IPS DF 19.7 (cell line): ENCODE measurements at places on chromosomes 11 and 22.

DNA sequence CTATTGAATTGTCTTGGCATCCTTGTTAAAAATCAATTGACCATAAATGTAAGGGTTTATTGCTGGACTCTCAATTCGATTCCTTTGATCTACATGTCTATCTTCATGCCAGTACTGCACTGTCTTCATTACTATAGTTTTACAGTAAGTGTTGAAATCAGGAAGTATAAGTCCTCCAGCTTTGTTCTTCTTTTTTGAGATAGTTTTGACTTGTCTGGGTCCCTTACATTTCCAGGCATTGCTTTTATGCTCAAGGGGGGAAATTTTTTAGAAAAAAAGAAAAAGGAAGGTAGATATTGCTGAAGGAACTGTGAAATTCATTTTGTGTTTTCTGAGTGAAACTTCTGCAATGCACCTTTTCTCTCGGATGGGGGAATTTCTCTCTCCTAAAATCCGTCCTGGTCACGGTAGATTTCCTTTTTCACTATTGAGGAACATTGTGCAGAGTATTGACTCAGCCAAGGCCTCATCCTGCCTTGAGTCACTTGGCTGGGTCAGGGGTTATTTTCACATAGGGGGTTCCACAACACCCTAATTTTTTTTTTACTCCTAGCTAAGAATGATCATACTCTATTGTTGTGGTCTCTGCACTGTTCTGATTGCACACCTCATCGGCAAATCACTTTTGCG is 2.8 kb upstream of the ACER3 start:
- no peak for DNase-seq

DNA sequence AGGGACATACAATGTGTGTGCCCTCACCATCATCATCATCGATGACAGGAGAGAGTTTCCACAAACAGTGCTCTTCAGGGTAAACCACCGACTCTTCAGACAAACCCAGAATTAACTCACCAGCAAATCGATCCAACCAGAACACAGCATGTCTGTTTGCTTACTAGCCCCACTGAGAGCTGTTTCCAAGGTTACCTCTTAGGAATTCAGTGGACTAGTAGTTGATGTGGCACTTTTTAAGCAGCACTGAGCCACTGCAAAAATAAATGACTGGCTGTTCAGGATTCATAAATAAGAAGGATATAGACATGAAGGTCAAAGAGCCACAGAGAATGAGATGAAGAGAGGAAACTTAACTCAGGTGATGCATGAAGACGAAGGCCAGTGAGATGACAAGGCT is 83.1 kb downstream of the PARVA start:
- no peak for DNase-seq

DNA sequence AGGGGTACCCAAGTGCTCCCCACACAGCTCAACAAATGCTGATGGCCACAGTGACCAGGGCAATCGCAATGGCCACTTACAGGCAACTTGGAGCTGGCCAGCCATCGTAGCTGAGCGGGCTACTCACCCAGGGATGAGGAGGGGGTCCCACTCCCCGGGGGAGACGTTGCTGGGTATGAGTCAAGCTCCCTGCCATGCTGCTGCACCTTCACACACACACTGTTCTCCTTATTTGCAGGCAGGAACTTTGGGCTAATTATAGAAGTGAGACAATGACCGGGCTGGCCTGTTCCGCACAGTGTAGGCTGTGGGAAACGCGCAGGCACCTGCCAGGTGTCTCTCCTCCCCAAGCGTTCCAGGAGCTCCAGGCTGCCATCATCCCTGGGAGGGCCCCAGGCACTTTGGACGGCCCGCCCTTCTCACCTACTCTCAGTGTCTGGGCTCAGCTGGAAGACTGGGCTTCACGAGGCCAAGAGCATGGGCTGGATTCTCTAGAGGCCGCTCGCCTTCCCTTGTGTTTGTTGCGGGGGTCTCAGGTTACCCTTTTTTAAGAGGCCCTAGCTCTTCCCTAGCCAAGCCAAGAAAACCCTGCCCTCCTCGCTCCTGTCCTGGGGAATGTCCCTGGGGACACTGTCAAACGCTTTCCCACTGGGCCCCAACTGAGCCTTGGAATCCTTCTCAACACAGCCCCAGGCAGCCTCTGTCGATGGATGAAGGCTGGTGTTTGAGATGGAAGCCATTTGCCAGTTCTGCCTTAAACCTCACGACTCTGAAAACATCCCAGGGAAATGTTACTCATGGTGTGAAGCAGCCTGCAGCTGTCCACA is 73.0 kb downstream of the RTL6 start:
- DNase-seq, result no peak

GRCh38 chr11:69344570-69345145 is 50.7 kb downstream of the MYEOV start:
- no peak for DNase-seq

DNA sequence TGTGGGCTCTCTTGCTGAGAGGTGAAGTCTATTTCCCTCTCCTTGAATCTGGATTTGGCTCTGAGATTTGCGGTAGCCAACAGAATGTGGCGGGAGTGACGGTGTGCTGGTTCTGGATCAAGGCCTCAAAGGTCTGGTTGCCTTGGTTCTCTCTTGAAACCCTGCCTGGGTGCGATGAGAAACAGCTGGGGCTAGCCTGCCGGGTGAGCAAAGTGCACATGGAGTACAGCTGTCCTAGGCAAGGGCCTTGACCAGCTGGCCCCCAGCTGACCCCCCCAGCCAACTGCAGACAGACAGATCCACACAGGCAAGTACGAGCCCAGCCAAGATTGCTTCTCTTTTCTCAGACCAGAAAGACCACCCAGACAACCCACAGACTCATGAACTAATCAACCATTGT is 10.8 kb downstream of the SUN2 start:
- no peak for DNase-seq

DNA sequence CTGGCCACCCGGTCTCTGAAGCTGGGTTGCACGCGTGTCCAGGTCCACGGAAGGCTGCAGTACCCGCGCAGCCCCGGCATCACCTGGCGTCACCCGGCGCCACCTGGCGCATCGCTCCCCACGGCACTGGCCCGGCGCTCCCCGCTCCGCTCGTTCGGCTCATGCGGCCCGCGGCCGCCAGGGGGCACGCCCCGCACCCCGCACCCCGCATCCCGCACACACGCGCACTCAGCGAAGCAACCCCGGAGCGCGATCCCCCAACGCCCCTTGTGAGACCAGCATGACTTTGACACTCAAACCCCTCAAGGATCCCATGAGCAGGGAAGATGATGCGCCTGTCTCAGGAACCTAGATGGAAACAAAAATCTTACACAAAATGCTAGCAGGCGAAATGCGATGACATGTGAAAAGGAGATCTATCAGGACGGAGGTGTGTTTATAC is 11.9 kb downstream of the B3GNT6 start:
- no peak for DNase-seq

GRCh38 chr11:28153586-28153985 is 45.4 kb downstream of the METTL15 start:
- no peak for DNase-seq

GRCh38 chr11:63567044-63567840 is 4.1 kb upstream of the PLAAT2 start:
- no peak for DNase-seq

DNA sequence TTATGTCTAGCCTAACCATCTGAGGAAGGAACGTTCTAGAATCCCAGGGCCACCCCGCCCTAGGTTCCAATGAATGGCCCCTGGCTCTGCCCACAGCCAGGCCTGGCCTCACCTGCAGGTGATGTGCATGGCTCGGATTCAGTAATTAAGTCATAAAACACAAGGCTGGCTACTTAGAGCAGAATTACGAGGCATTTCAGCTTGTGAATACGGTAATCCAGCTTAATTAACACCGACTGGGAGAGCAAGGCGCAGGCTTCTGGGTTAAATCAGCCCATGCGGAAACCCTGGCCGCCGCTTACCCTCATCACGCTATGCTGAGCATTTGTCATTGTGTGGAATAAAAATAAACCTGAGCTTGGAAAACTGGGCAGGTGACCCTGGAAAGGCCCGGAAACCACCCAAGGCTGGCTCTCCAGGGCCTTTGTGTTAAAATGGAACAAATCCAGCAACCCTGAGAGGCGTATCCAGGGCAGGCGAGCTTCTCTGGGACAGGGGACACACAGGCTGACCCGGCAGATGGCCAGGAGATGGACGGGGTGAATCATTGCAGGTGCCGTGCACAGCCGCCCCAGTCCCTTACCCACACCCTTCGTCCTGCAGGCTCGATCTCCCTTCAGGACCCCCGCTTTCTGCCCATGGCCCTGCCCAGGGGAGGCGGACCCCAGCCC is 220.2 kb downstream of the CTTN start:
- no peak for DNase-seq

DNA sequence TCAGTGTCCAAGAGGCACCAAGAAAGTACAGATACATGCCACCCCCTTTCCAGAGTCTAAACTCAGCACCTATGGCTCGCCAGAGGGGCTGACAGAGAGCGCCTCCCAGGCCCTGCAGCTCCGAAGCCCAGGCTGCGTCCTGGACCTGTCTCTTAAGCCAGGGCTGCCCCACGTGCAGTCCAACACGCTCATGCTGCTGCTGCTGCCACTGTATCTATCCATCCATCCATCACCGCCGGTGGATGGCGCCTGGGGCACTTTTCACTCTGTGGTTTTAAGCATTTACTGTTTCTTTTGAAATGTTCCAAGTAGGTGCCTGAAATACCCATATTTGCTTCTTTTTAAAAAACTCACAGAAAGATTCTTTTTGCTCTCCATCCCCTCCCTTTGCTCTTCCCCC is 41.8 kb downstream of the MACROD1 start:
- no peak for DNase-seq

DNA sequence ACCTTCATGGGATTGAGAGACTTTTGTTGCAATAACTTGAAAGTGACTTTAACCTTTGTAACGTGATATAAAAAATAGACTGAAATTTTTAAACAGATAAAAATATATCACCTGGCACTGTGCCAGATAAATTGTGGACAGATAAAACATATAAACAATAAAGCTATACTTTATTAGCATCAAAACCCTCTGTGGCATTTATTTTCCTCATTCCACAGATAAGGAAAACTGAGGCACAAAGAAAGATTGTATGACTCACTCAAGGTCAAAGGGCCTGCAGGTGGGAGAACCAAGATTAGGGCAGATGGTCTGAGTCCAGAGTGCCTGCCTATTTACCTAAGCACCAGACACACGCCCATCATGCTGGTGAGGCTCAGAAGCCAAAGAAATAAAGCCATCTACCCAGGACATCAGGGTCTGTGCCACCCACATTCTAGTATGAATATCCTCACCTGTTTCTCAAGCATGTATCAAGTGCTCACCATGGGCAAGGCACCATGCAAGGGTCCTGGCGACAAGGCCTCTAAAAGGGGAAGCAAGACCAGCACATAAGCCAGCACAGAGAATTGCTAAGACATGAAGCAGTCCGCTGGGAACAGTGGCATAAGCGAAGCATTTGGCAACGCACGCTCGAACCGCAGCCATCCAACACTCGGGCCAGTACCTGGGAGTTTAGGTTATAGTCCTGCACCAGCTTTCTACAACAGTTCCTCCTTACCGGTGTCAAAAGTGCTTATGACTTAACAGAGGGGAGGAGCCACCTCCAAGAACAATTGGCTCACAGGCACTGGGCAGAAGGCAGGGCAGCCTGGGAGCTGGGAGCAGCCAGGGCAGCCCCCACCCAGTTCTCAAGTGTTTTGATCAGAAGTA is 17.6 kb downstream of the MYH9 start:
- DNase-seq, result no peak

GRCh38 chr11:125070699-125071254 is 7.7 kb downstream of the SLC37A2 start:
- no peak for DNase-seq

GRCh38 chr11:72308226-72309073 is 64.5 kb upstream of the PHOX2A start:
- DNase-seq, result no peak

- no peak for DNase-seq
These were observed 344.3 kb downstream of the BRD1 start for GRCh38 chr22:49483281-49483870.

- no peak for DNase-seq
These were observed 99.9 kb upstream of the CD44 start for GRCh38 chr11:35039076-35039475.

DNA sequence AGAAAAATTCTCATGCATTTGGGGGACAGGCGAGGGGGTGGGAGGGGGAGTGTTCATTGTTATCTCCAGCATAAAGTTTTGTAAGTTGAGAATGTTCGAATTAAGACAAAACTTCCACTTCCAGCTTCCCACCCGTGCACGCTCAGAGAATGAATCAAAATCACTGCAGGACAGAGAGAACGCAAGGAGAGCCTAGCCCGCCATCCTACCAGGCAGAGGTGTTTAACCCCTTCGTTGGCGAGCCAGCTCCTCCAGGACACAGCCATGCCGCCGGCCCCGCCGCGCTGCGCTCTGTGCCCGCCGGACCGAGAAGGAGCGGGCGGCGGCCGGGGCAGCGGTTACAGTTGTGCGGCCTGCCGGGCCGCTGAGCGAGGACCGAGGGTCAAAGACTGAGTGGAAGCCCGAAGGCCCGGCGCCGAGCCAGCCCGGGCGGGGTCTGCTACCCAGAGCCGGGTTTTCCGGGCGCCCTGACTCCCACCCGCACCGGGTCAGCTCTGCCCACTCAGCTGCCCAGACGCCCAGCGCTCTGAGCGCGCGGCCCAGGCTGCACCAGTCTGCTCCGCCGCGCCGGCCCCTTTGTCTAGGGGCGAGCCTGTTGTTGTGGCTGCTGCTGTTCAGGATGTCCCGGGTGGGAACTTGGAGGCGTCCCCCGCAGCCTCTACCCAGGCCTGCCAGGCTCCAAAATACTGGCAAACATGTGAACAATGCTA is at the start of gene NOX4:
NOX4 (minus strand) TSS at position 395 of the 710 bp plus-strand sequence; CDS start at position 266, 129 bp downstream.
- DNase-seq, result peak; percentile 15

GRCh38 chr22:22546490-22546889 is 12.6 kb downstream of the PRAME start:
- DNase-seq, result no peak

GRCh38 chr11:112593440-112593839 is 332.8 kb upstream of the PLET1 start:
- DNase-seq, result no peak

- DNase-seq, result no peak
These were observed 39.9 kb downstream of the CLPB start for GRCh38 chr11:72394416-72394815.

DNA sequence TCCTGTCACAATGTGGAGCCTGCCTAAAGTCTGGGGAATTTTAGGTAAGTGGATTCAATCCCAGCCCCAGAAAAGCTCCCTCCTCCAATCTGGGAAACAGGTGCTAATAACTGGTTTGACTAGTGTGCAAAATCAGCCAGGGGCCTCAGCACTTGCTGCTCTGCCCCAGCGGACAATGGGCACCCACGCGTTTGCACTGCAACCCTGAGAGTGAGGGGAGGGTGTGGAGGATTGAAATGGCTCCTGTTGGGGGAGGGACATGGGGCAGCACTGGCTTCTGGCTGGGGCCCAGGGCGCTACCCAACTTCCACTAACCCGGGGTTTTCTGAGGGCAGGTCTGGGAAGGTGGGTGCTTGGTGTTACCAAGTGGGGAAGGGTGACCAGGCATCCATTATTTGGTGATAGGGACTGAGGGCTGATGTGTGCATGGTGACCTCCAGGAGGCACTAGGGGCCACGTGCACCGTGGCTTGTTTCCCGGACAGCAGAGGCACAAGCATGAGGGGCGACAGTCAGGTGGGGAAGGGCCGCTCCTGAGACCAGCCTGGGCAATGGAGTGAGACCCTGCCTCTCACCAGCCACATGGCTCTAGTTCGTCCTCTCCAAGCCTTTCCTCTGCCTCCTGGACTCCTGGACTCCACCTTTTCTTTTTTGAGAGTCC is 4.3 kb upstream of the PNPLA5 start:
- no peak for DNase-seq

- DNase-seq, result no peak
These were observed 119.3 kb downstream of the WNT11 start for GRCh38 chr11:76086743-76087635.

- DNase-seq, result no peak
These were observed 56.1 kb upstream of the POU2AF1 start for GRCh38 chr11:111435046-111435698.

- DNase-seq, result no peak
These were observed 10.0 kb downstream of the MS4A2 start for GRCh38 chr11:60098508-60098907.
